ENCODE measurements at places on chromosomes 1 and 21.

GRCh38 chr1:18939398-18940302, 16.8 kb downstream of the IFFO2 start:
- DNase-seq = no peak

DNA sequence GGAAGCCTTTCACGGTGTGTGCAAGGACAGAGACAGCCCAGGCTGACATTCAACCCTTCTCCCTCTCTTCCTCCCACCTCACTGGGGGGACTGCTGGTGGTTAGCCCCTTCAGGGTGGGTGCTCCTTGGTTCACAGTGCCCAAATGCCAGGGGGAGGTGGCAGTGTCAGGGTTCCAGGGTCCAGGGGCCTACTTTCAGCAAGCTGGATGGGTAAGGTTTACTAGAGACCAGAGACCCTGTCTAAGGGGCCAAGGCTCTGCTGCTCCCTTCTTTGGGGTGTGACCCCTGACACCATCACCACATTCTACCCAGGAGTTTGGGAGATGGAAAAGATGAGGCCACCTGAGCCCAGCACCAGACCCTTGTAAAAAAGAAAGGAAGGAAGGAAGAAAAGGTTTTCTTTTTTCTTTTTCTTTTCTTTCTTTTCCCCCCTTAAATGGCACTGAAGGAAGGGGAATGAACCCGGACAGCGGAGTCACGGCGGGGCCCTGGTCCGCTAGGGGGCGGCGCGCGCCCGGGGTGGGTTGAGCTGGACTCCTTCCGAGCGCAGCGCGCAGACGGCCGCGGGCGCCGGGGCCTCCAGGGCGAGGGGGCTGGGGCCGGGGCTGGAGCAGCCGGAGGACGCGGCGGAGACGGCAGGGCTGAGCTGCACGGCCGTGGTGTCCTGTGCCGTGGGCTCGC, 18.8 kb downstream of the KNCN start:
- DNase-seq = peak; percentile 4

DNA sequence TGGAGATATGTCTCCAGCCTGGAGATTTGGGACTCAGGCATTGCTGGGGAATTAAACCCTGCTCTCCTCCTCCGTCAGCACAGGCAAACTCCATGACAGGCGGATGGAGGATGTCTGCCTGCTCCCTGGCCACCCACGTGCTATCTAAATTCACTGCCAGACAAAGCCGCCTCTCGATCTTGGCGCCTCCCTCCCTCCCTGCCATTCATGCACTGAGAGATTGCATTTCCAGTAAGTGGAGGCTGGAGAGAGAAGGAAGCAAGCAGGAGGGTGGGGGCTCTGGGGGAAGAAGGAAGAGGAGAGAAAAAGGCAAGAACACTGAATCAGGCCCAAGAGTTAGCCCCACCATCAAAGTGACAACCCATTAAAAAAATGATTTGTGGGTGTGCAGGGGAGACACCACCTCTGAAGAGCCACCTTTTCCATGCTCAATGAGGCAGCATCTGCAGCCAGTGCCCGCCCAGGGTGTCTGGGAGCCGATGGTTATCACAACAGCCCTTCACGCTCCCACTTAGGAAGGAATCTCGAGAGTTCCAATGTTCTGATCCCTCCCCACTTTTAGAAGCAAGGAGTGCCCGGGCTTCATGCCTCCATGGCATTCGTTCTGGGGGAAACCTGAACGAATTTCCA, 183.0 kb downstream of the HIVEP3 start:
- no peak for DNase-seq

GRCh38 chr1:183277821-183278738, 92.0 kb downstream of the LAMC2 start:
- no peak for DNase-seq

- no peak for DNase-seq
Observed at GRCh38 chr1:68103011-68103545, 52.7 kb upstream of the DIRAS3 start.

DNA sequence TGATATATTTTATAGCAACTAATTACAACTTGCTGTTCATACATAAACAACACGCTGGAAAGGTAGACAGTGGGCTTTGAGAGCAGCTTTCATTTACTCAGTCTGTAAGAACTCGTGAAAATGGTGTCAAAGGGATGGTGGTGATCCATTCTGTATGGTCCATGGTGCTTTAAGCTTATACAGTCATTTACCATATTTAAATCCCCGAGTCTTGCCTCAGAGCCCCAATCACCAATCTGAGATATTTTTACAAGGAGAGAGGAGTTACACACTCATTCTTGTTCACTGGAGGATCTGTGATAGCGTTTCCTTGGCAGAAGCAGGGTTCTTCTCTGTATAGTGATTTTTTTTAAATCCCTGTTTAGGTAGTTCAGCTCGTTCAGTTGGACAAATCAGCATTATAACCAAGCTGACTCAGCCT, 694.6 kb downstream of the USP25 start:
- DNase-seq = no peak

DNA sequence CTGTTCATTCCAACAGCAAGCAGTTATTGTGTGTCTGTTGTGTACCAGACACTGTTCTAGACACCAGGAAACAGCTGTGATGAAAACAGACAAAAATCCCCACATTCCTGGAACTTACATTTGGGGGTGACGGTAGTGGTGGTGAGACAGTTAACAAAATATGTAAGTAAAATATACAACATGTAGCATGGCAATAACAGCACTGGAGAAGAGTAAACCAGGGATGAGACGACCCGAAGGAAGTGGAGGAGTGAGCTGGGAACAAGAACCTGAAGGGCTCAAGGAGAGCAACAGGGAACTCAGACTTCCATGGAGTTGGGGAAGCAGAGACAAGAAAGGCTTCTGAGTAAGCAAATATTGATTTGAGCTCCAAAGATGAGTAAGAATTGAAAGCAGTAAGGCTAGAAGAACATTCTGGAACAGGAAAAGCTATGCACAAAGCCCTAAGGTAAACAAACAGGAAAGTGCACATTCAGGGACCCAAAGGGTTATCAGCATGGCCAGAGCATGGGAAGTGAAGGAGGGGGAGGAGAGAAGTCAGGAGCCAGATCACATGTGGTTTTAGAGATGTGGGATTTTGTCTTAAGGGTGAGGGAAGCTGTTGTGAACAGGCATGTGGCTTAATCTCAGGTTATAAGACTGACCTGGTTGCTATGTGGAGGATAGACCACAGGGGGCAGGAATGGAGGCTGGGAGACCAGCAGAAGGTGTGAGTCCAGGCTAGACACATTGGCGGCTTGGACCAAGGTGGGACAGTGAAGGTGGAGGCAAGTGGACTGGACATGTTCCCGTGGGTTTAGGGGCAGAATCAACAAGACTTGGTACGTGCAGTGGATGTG, 7.3 kb downstream of the CSF1 start:
- no peak for DNase-seq

- DNase-seq = no peak
Observed at GRCh38 chr1:64234714-64235113, 31.3 kb downstream of the UBE2U start.

GRCh38 chr1:210621712-210622111, 293.0 kb downstream of the HHAT start:
- no peak for DNase-seq

- peak; percentile 39 for DNase-seq
Observed at GRCh38 chr1:208238710-208239472, 5.3 kb downstream of the PLXNA2 start.

DNA sequence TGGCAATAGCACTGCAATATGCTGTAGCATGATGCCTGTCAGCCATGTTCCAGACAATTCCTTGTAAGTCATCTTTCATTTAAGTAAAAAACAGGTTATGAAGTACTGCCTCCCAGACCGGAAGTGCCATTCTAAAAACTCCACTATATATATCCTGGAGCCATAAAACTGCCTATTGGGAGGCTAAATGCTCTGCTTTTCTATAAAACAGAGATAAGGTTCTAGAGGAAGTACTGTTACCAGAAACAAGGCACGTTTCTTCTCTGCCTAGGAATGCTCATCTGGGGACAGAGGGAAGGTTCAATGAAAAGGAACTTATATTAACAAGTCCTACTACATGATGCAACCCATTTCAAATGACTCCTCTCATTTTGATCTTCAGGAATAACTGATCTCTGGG, 66.8 kb downstream of the GPR137B start:
- DNase-seq = no peak

DNA sequence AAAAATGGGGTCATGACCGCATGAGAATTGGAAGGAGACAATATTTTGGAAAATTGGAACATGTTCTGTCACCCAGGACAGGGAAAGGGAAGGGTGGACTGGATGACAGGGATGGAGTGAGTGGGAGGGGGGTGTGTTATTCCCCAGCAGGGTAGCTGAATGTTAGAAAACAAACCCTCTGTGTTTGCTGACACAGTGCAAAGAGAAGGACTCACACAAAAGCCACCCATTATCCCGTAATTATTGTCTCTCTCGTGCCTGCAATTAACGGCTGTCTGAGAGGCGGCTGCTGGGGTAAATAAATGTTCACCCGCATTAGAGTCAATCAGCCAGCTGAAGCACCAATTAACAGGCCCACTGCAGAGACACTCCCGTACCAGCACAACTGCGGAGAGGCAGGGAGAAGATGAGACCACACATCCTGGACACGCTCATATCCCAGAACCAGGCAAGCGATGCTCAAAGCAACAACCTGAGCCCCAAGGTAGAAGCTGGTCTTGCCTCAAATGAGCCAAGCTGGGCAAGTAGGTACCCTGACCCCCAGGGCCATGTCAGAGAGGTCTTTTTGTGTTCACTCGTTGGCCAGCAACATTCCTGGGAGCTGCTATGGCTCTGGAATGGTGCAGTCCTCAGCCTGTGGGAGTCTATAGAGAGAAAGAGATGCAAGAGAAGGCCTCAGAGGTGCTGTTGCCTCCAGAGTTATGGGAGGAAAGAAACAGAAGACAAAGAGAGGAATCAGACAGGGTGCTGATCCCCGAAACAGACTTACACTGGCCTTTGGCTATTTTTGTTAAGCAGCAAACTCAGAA, 19.4 kb downstream of the PLEKHA6 start:
- peak; percentile 42 for DNase-seq

GRCh38 chr1:51421964-51422363, 91.6 kb upstream of the TTC39A start:
- peak; percentile 81 for DNase-seq
